ENCODE measurements at places on chromosomes 13 and 19.

GRCh38 chr19:52237771-52238400 is 31.5 kb upstream of the ZNF766 start:
- peak; percentile 29 for DNase-seq

GRCh38 chr13:35839806-35840205 is 291.4 kb downstream of the DCLK1 start:
- no peak for DNase-seq

GRCh38 chr19:10085641-10086590 is at the start of gene SHFL:
SHFL (plus strand) TSS chr19:10086317; CDS start chr19:10086428, 111 bp downstream.
- peak; percentile 74 for DNase-seq

DNA sequence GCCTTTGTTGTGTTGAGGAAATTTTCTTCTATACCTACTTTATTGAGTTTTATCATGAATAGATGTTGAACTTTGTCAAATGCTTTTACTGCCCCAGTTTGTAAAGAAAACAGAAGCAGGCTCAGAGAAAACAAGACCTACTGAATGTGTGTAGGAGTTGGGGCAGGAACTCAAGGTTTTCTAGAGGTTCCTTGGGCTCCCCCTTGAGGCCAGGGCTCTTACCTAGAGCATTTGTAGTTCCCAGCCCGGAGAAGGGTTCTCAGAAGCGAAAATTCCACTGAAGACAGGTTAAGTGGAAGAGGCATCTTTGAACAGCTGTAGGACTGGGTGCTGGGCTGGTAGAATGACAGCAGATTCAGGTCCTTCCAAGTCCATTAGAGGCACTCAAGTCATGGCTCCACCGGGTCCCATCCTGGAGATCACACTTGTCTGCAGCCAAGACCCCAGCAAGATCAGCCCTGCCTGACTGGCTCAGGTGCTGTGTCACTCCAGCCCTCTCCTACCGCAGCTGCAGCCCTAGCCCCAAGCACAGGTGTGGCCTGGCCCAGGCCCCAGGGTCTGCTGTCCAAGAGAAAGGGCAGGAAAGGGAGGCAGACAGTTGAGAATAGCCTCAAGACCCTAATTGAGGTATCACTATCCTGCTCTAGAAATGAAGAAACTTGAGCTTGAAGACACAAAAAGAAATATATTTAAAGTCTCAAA is 425.5 kb downstream of the PCDH20 start:
- DNase-seq: no peak

DNA sequence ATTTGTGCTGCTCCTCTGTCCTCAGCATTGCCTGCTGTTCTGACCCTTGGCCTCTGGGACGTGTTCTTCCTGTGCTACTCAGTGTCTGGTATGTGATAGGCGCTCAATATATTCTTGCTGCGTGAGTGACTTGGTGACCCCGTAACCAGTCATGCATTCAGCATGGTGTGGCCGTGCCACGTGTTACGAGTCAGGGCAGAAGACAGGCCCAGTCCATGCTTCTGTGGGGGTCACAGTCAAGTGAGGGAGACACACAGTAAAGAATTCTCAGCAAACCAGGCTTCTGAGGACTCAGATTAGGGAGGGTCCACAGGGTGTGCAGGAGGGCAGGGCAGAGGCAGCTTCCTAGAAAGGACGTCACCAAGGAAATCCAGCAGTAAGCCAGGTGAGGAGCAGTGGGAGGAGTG is 7.9 kb downstream of the PPP1R37 start:
- no peak for DNase-seq

- DNase-seq: no peak
These were observed 21.6 kb downstream of the SERPINE3 start for GRCh38 chr13:51361106-51361505.

GRCh38 chr19:15911599-15912235 is 13.8 kb upstream of the CYP4F2 start:
- DNase-seq: no peak

DNA sequence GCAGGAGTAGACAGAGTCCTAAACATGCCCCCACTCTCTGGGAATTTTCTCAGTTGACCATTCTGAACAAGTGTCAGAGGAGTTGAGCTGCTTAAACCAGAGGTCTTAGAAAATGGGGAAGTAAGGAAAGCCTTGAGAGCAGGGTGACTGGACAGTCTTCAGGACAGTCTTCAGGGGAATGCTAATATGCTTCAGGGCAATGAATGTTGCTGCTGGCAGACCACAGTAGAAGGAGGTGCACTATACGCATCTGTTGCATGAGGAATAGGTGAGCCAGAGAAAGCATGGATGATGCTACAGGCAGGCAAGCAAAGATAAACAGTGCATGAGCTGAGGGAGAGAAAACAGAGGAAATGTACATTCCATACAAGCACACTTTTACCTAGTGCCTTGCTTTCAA is 196.6 kb upstream of the GPR12 start:
- DNase-seq: no peak

DNA sequence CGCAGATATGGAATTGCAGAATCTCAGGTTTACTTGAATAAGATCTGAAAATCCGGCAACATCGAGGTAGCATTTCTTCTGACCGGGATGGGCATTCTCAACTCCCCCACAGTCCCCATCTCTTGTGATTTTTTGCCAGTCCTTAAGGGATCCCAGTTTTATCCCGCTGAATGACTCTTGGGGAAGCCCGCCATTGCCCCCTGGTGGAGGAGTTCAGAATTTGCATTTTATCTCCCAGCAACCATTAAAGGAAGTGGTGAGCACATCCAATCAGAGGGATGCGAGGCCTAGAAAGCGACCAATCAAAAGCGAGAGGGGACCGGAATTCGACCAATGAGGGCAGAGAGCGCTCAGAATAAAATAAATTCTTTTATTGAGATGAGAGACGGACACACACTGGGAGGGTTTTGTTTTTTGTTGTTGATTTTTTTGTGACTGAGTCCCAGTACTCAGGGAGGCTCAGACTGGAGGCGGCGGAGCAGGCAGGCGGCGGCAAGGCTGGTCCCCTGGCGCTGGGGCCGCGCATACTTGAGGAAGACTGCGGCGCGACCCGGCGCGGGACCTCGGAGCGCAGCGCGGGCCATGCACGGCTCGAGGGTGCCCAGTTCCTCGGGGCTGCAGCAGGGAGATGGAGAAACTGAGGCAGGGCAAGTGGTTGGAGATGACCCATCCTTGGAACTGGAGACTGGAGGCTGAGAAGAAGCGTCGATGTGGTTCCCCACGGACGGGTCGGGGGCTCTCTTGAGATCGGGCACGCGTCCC is 3.9 kb upstream of the TTC9B start:
- peak; percentile 63 for DNase-seq

DNA sequence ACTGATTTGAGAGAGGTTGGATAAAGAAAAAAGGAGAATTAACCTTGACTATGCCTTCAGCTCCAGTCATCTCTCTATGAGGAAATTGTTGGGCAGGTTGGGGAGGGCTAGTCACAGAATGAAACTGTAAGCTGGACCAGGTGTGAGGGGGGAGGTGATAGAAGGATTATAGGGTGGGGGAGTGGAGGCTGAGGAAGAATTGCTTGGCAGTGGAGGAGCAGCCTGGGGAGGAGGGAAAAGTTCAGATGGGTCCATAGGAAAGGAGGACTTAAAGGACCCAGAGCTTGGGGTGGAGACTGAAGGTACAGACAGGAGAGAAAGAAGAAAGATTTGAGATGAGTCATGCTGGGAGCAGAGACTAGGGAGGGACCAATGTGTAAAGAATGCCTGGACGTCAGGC is 8.2 kb upstream of the ZNF431 start:
- no peak for DNase-seq

DNA sequence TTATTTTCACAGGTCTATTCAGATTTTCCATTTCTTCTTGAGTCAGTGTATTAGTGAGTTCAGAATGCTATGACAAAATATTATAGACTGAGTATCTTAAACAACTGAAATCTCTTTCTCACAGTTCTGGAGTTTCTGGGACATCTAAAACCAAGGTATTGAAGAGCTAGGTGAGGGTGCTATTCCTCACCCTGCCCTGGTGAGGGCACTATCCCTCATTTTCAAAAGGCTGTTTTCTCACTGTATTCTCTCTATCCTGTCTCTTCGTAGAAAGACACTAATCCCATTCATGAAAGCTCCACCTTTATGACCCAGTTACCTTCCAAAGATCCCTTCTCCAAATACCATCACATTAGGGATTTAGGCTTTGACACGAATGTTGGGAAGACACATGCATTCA is 1617.1 kb downstream of the PCDH9 start:
- no peak for DNase-seq

GRCh38 chr13:60165391-60166099 is 1.8 kb upstream of the DIAPH3 start:
- DNase-seq: no peak

DNA sequence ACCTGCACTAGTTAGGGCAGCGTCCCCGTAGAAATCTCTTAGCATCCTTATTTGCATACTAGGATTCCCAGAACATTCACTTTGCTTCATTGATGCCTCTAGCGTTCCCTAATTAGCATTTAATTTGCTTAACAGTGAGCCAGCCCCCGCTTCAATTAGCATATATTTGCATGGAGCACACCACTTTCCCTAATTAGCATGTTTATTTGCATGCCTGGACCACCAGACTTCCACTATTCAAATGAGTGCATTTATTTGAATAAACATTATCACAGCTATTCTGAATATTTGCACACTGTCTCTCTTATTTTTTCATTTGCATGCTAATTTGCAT is 69.6 kb downstream of the RYR1 start:
- no peak for DNase-seq

GRCh38 chr13:73602295-73602694 is 531.9 kb downstream of the KLF12 start:
- DNase-seq: no peak

DNA sequence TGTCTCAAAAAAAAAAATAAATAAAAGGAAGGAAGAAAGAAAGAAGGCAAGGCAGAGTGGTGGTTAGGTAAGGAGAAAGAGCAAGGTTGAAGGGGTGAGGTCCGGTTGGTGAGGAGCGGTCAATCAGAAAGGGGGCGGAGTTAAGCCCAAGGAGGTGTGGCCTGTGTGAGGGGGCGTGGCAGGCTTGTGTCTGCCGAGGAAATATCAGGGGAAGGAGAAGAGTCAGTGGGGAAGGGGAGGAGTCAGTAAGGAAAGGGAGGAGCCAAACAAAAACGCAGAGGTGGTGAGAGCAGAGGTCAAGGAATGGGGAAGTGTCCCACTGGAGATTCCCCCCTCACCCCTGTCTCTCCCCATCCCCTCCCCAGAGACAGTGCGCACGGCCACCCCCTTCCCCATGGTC is 5.9 kb downstream of the CACNG7 start:
- DNase-seq: no peak

DNA sequence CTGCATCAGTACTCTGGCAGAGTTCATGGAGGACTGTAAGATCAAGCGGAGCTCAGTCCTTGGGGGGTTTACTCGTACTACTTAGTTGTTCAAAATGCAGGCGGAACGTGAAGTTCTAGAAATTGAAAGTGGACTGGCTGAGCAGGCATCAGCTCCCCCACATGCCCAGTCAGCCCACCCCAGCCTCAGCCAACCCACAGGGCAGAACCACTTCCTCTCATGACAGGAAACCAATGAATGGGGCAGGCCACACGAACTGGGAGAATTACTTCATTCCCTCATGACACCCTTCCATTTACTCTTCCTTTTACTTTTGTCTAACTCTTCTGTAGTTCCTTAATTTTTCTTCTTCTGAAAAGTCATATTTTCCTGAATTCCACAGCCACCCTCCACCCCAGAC is 71.9 kb downstream of the FLT1 start:
- no peak for DNase-seq

DNA sequence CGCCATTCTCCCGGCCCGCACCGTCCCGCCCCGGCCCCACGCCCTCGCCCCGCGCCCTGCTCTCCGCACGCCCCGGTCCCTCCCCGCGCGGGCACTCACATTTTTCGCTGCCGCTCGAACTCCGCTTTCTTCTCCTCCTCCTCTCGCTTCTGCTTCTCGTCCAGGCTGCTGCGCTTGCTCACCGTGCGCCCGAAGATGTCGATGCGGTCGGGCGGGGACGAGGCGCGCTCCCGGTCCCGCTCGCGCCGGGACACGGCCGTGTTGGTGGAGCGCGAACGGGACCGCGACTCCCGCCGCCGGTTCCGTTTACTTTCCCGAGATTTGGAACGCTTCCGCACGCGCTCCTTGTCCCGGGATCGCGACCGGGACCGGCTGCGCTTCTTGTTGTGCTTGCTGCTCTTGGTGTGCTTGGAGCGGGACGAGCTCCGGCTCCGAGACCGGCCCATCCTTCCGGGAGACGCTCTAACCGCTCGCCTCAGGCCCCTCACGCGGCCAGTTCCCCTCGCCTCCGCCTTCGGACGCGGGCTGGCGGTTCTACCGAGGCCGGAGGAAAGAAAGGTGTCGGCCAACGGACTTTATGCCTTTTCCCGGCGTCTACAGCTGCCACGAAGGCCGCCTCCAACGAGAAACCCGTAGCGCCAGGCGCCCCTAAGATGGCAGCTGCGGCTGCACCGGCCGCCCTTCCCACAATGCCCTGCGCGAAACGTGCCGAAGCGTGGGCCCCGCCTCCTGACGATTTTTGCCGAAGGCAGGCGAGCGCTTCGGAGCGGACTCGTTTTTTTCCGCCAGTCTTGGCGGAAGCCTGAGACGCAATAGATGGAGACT is at the start of gene ARGLU1:
ARGLU1 (minus strand) TSS at position 664 of the 825 bp plus-strand sequence; CDS start at position 446, 218 bp downstream.
- peak; percentile 92 for DNase-seq

DNA sequence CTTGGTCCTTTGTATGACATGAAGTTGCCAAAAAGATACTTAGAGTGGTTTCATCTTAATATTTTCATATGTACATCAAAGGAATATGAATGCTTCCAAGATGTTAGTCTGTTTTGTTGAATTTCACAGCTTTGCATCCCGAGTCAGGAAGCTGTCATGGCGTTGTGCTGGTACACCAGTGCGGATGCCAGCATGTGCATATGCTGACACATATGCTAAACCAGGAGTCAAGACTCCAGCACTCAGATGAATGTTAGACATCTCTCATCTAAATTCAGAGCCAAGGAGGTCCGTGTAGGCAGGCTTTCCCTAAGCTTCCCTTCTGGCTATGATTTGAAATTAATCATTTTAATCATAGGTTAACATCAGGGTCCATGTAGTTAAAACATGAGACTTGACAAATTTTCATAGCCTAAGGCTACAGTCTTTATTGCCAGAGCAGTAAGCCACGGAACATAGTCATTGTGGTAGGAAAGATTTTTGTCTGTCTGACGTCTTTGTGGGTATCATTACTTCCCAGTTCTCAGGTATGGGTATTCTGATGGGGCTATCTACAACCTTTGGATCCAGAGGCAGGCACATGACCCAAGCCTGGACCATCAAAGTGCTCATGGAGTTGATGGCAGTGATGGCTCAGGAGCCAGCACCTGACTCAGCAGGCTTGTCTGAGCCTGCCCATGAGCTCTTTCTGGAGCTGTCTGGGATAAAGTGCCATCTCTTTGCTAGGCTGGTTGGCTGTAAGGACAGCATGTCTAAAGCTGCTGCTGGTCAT is 246.1 kb downstream of the KCNRG start:
- no peak for DNase-seq

- DNase-seq: no peak
These were observed 184.7 kb downstream of the PCCA start for GRCh38 chr13:100273552-100273951.

DNA sequence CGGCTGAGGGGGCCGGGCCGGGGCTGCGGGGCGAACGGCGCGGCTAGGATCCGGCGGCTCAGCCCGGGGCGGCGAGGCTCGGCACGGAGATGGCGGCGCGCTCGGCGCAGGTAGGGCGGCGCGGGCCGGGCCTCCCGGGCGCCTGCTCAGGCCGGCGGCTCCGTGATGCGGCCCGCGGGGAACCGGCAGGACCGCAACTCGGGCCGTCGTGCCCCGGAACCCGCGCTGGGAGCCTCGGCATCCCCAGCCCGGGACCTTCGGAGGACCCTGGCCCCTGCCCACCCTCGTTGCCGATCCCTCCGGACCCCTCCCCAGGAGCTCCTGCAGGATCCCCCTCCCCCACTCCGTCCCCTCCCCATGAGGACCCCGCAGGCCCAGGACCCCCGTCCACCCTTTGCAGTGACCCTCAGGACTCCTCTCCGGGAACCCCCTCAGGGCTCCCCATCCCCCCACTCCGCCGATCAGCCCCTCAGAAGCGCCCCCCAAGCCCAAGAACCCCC is 304 bp downstream of the EVI5L start:
- no peak for DNase-seq
